Endothelial cell of umbilical vein (primary cell): ENCODE measurements at places on chromosomes 11 and 22. TPM values are rescaled to one million over a fixed set of nuclear protein-coding genes. Genes with fewer than 3 reads are reported as not detected.

PRG3 gene
- polyA plus RNA-seq: not detected in 2 replicates

GGT1 gene
- polyA plus RNA-seq: 1.2 and 2.0 TPM in 2 replicates

C11orf86 gene
- not detected in 2 replicates for polyA plus RNA-seq

USH1C gene
- polyA plus RNA-seq: not detected in 2 replicates

VWCE gene
- polyA plus RNA-seq: 6.5 and 7.8 TPM in 2 replicates

TRIM77 gene
- not detected in 2 replicates for polyA plus RNA-seq

TBX1 gene
- 8.9 and 11.0 TPM in 2 replicates for polyA plus RNA-seq

C11orf97 gene
- not detected in 2 replicates for polyA plus RNA-seq

P2RX3 gene
- polyA plus RNA-seq: not detected in 2 replicates

- no peak for DNase-seq
These were observed 55.3 kb downstream of the INSC start for GRCh38 chr11:15169815-15170551.

DNA sequence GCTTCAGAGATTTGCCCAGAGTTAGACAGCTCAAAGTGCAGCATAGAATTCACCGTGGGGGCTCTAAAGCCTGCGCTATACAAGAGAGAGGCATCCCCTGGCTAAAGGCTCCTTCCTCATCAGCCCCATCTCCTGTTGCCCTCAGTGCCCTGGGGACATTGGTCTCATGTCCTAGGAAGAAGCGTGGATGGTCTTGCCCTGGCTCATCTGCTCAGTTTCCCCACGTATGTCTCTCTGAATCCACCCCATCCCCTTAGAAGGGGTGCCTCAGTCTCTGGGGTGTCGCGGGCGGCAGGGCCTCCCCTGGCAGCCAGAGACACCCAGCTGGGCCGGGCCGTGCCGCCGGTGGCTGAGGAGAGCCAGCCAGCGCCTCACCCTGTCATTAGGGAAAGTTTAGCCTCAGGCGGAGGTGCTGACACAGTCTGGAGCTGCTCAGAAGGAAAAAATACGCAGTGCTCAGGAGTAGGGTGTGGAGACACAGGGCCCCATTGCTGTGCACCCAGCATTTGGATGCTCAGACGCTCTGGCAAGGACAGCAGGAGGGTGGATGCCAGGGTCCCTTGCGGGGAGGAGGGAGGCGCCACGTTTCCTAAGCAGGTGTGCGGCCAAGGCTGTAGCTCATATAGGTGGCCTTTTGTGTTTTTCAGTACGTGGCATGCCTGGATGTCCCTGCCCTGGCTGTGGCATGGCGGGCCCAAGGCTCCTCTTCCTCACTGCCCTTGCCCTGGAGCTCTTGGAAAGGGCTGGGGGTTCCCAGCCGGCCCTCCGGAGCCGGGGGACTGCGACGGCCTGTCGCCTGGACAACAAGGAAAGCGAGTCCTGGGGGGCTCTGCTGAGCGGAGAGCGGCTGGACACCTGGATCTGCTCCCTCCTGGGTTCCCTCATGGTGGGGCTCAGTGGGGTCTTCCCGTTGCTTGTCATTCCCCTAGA, 1.3 kb downstream of the SLC39A13 start:
- DNase-seq: no peak

GRCh38 chr11:75589933-75590332, 27.9 kb downstream of the SERPINH1 start:
- no peak for DNase-seq

- no peak for DNase-seq
These were observed 385 bp downstream of the HARBI1 start for GRCh38 chr11:46616551-46617133.

DNA sequence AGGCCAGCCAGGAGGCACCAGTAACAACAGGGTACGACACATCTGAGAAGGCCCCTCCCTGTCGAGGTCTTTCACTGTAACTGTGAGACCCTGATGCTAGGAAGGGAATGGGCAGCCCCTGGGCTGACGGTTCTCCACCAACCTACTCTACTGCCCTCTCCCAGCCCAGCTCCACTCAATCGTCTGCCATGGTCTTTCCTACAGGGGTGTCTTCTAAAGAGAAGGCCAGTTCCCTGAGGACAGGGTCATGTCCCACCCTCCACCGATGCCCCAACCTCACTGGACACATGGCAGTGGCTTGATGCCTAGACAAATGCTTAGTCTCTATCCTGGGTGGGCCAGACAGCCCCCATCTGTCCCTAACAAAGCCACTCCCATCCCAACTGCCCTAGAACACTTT, 46.0 kb upstream of the SLC25A1 start:
- no peak for DNase-seq

DNA sequence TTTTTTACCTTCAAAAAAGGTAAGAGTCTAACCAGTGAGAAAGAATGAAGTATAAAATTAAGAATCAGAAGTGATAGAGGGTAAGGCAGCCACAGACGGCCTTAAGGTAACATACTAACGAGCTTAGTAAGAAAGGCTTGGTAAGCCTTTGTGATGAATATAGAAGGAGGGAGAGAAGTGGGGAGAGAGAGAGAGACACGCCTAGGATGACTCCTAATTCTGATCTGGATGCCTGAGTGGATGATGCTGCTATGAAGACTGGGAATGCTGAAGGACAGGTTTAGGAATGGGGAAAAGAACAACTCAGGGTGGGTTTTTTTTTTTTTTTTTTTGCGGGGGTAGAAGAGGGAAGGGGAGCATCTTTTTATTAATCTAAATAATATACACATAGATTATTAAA, 4.8 kb downstream of the FBXO3 start:
- no peak for DNase-seq

DNA sequence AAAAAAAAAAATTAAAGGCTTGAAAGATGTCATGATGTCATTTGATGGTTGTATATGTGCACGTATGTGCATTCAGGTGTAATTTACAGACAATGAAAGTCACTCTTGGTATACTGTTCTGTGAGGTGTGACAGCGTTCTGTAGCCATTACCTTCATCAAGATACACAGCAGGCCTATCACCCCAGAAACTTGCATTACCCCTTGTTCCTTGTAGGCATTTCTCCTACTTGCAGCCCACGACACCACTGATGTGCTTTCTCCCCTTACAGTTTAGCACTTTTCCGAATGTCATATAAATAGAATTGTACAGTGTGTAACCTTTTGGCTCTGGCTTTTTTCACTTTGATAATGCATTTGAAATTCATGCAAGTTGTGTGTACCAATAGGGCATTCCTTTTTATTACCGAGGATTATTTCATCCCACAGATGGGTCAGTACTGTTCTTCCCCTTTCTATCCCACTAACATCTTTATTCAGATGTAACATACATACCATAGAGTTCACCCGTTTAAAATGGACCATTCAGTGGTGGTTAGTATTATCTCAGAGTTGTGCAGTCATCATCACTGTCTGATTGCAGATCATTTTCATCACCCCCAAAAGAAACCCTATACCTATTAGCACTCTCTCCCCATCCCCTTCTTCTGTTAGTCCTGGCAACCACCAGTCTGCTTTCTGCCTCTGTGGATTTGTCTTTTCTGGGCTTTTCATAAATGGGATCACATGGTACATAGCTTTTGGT, 30.3 kb downstream of the BCR start:
- DNase-seq: no peak

DNA sequence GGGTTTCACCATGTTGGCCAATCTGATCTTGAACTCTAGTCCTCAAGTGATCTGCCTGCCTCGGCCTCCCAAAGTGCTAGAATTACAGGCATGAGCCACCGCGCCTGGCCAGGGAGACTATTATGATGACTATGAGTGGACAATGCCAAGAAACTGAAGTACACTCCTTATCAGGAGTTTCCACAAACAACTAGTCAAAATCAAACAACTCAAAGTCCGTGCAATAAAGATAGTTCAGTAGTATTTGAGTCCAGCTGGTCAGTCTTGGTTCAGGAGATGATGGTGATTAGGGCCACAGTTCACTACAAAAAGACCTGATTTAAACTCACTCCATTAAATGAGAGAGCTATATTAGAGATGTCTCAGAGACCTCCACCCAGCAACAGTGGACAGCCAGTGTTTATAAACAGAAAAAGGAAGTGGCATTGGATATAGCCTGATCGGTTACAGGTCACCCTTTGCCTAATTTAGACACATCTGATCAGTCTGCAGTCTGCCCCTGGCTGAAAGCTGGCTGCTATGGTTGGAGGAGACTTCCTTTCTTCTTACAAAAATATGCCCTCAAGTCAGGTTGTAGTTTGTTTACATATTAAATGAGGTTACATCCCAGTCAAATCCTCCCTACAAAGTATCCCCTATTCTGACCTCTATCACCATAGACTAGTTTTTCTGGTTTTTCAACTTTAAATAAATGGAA, 17.0 kb downstream of the CD3E start:
- DNase-seq: no peak

- no peak for DNase-seq
These were observed 105.0 kb upstream of the CSNK2A3 start for GRCh38 chr11:11458001-11458400.

DNA sequence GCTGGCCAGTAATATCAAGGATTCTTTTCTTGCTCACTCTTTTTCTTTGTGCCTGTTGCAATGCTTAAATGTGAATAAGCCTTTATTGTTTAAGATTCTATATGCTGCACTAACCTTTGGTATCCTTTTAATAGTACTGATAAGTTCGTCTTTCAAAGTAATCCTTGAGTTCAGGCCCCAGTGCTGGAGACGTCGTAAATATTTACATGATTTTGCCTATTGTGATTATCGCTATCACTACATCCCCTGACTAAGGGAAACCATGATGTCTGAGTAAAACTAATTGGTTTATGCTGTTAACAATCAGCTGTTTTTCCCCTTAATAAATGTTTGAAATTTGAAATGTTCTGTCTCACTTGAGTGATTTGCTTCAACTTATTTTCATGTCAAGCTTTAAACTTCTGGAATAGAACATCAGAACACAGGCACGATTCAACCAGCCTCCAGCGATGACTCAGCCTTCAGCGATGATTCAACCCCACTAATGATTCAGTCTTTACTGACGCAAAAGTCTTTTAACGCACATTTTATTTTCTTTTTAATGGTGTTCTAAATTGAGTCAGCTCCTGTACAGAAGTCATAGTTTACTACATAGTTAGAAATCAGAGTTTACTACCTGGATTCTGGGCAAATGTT, 3.9 kb downstream of the HTATIP2 start:
- DNase-seq: peak; percentile 91

DNA sequence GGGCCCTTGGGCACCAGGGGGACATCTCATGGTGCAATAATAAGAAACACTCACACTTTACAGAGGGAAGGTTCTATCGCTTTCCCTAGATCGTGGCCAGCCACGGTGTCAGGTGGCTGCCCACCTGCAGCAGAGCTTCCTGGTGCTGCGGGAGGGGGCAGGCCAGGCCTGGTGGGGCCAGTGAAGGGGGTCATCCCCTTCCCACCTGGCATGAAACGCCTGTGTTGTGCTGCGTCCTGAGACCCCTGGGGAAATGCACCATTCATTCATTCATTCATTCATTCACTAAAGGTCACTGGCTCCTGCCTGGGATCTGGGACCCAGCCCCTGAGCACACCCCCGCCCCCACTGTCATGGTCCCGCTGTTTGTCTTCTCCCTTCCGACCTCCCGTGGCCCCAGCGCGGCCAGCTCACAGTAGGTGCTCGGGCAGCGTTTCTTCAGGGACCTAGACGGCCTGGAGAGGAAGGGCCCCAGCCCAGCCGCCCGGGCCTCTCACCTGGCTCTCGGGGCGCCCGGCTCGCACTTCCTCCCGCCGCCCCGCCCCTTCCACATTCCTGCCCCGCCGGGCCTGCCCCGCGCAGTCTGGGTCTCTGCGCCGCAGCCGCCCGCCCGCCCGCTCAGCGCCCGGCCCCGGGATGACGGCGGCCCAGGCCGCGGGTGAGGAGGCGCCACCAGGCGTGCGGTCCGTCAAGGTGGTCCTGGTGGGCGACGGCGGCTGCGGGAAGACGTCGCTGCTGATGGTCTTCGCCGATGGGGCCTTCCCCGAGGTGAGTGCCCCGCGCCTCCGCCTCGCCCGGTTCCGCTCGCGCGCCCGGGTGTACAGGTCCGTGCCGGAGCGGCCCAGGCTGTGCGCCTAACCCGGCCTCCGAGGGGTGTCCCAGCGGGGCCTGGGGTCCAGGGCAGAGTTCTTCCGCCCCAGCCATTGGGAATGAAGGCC, at the start of gene RHOD:
Gene RHOD (plus strand): TSS at position 581 of the 938 bp plus-strand sequence. CDS start 56 bp downstream, at position 637.
- DNase-seq: peak; percentile 21

DNA sequence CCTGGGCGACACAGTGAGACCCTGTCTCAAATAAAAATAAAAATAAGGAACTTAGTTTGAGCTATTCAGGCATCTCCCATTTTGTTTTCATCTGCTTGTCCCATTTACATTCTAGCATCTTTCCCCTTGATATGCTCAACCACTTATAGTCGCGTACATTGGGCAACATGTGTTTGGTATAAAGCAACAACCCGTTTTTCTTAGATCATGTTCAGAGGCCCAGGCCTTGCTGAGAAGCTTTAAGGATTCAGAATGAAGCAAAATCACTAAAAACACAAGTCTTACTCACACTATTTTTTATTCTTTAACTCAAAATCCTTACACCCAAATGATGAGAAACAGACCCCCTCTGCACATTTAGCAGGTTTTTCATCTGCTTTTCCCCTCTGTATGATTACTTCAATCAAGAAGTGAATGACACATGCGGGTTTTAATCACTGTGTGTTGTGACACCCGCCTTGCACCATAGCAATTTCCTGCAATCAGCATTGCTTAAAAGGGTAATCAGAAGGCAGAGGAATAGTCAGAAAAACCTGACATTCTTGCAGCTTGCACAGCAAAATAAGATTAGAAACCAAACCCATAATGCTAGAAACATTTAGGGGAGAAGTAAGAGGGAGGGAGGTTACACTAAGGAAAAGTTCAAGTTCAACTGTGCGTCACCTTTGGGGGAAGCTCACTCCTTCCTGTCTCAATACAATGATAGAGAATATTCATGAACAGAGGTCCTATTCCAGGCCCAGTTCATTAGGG, 25.9 kb downstream of the ALG9 start:
- DNase-seq: no peak

- DNase-seq: no peak
These were observed 95.5 kb downstream of the RPL27A start for GRCh38 chr11:8777907-8778767.

- no peak for DNase-seq
These were observed 34.2 kb downstream of the CCDC81 start for GRCh38 chr11:86408845-86409244.

DNA sequence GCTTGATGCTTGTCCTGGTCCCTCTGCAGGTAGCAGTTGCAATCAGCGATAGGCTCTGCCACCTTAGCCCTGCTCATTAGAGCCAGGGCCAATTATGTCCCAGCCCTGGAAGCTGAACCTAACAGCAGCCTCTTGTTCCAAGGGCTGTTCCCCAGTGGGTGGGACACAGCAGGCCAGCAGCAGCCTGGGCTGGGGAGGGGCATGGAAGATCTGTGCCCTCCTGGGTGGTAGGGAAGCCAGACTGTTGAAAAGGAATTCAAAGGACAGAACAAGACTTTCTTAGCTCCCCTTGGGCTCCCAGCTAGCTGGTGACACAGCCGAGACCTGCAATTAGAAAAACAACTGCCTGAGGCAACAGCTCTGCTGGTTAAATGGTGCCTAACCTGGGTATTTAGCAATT, 17.4 kb downstream of the DRD2 start:
- no peak for DNase-seq

- DNase-seq: no peak
These were observed 384.7 kb downstream of the DCDC1 start for GRCh38 chr11:30984827-30985226.

DNA sequence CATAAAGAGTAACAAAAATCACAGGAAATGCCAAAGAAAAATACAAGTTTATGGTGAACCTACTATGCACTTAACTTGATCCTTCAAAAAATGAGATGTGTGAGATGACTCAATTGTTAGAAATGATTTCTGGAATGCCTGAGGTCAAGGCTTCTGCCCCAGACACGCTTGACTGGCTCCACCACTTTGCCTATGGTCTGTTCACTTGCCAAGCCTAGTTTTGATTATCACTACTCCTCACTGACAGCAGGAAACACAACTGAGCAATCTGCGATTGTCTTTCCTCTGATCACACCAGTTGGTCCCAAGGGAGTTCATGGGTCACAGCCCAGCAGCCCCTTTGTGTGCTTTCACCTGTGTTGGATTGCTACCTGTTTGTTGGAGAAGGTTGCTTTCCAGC, 20.6 kb upstream of the PRDM10 start:
- peak; percentile 56 for DNase-seq
